Memory B cell (primary cell): ENCODE measurements at places on chromosomes 12 and 14.

GRCh38 chr14:94887591-94887990 lies 117.7 kb upstream of the GSC start:
- no peak for DNase-seq

DNA sequence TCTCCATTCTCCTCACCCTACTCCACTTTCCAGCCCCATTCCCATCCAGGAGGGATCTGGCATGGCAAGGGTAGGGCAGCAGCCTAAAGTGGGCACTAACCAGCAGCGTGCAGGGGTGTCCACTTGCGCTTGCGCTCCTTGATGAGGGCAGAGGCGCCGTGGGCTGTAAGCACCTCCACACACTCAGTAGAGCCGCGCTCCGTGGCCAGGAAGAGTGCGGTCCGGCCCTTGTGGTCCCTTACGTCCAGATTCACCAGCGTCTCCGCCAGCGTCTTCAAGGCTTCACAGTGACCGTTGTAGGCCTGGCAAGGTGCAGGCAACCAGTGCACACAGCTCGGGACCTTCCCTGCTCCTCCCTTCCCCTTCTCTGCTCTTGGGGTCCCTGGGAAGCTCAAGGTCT lies 10.3 kb downstream of the ANKRD52 start:
- no peak for DNase-seq

DNA sequence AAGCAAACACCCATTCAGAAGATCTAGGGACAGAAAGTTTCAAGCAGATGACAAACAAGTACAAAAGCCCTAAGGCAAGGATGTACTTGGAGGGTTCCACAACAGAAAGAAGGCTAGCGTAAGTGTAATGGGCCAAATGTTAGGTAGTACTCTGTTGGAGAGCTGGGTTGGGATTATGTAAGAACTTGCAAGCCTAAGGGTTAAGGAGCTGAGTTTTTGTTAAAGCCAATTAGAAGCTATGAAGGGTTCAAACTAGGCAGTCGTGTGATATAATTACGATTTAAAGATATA lies 41.4 kb downstream of the HECTD1 start:
- no peak for DNase-seq

GRCh38 chr14:76786601-76787000 lies 25.3 kb downstream of the VASH1 start:
- DNase-seq = no peak

DNA sequence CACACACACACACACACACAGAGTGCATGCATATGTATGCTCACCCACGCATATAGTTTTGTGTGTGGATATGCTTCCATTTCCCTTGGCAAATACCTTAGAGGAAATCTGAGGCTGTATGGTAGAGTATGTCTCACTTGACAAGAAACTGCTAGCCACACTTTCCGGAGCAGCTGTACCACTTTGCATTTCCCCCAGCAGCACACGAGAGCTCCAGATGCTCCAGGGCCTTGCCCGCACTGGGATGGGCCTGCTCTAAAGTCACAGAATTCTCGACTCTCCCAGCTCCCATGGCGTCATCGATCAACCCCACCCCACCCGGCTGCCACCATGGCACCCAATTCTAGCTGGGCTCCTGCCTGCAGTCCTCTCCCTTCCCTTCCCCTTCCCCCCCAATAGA lies 21.9 kb downstream of the CLMN start:
- no peak for DNase-seq
